ENCODE measurements at places on chromosomes 6 and 20.

GRCh38 chr6:63731930-63732329 is 96.3 kb downstream of the PHF3 start:
- DNase-seq = no peak

GRCh38 chr20:46237227-46237626 is 71.1 kb downstream of the CDH22 start:
- DNase-seq = no peak

GRCh38 chr20:14498772-14499171 is 161.4 kb upstream of the FLRT3 start:
- no peak for DNase-seq

DNA sequence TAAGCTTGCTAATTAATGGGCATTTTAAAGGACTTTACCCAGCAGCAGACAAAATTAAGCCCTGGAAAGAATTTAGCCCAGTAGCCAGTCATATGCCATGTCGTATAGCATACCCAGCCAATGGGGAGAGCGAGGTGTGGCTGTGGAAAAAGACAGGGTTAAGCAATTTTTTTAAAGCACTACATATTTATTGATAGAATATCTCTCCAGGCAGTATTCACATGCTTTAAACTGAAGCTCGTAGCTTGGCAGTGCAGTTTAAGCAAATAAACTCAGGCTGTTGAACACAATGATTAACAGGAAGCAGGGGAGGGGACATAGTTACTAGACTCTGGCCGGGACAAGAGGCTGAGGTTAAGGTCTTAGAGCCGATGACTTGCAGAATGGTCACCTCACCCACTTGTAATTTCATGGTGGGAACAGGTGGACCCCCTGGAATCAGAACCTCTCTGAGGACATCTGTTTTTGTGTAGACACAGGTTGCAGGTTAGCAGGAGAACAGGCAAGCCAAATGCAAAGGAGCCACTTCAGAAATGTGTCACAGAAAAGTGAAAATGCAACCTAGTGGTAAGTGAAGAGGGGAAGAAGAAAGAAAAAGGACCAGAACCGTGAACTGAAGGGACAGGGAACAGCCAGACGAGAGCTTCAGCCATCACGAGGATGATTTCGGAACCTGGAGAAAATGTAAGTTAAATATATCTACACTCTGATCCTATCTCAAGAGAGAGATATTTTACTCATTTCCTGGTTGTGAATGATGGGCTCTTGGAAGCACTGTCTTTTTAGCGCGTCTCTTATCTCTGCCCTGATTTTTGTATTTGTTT is 7.2 kb downstream of the GCNT2 start:
- DNase-seq = peak; percentile 43

DNA sequence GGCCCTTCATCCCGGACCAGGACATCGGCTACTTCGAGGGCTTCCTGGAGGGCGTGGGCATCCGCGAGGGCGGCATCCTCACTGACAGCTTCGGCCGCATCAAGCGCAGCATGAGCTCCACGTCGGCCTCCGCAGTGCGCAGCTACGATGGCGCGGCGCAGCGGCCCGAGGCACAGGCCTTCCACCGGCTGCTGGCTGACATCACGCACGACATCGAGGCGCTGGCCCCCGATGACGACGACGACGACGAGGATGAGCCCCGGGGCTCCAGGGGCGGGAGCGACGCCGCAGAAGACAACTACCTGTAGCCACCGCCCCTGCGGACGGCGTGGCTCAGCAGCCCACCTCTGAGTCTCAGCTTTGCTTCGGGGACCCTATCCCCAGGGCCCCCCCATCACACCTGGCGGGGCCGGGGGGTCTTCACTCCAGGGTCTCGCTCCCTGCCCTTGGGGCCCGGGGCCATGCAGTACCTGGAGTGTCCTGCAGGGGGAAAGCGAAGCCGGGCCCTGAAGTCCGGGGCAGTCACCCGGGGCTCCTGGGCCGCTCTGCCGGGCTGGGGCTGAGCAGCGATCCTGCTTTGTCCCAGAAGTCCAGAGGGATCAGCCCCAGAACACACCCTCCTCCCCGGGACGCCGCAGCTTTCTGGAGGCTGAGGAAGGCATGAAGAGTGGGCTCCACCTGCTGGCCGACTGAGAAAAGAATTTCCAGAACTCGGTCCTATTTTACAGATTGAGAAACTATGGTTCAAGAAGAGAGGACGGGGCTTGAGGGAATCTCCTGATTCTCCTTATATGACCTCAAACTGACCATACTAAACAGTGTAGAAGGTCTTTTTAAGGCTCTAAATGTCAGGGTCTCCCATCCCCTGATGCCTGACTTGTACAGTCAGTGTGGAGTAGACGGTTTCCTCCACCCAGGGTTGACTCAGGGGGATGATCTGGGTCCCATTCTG is 20.8 kb upstream of the HCK start:
- DNase-seq = peak; percentile 95

DNA sequence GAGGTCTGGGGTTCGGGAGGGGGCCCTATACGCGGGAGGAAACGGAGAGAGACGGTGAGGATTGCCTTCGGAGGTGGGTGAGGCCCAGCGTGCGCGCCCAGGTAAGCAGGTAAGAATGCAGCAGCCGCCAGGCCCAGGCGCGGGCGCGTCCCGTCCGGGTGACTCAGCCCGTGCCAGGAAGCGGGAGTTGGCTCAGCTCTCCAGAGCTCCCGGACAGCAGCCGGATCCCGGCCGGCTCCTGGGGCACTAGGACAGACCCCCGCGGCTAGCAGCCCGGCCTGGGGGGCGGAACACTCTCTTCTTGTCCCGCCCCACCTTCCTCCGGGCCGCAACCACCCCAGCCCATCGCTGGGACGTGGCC is 1.5 kb upstream of the MDFI start:
- DNase-seq = no peak

DNA sequence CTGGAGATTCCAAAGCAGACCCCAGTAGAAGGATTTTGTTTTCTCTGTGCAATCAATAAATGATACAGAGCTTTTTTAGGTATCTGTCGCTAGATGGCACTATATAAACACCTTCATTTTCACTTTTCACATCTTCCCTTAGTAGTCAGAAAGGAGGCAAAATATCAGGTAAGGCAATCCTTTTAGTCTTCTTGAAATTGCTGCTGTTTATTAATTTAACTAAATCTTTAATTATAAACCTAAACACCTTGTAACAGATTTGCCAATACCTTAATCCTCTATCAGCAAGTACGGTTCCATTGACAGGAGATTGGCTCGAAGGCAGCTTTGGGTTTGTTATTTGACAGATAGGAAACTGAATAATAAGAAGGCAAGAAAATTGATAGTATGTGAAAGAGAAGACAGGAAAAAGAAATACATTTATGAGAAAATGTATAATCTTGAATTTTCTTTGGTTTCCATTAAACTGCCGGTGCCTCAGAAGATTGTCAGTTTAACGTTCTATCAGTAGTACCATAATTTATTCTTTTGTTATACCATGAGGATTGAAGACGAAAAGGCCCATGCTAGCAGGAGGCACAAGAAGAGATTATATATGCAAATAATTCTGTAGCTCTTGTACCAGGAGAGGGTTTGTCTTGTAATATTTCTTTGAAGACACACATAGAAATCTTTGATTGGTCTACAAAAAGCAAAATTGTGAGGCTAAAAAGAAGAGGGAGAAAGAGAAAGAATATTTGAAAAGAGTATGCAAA is 23.5 kb upstream of the IBTK start:
- no peak for DNase-seq

GRCh38 chr6:113636357-113636824 is 220.8 kb upstream of the MARCKS start:
- no peak for DNase-seq

DNA sequence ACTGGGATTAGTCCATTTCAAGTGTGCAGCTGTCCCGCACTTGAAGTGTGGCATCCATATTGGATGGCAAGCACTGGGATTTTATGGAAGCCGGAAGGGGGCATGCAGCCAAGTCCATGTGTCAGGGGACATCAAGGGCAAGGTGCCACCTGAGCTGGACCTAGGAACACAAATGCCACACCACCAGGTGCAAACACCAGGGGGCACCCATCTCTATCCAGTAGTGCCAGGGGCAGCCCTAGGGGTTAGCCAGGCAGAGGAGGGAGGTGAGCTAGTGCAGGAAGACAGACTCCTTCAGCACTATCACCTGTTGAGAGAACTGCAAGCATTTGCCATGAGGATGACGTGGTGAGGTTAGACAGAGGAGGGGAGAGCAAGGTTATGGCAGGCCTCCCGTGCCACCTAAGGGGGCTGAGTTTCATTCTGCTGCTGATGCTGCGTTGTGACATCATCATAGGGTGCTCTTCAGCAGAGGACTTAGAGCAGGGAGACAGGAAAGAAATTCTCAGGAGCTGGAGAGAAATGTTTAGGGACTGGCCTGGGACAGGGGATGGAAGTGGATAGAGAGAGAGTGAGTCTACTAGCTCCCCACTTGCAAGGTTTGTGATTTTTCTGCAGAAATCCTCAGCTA is 192.6 kb upstream of the SLC24A3 start:
- DNase-seq = no peak

- DNase-seq = no peak
These were observed 851.7 kb upstream of the MAP3K7 start for GRCh38 chr6:91438570-91438969.

DNA sequence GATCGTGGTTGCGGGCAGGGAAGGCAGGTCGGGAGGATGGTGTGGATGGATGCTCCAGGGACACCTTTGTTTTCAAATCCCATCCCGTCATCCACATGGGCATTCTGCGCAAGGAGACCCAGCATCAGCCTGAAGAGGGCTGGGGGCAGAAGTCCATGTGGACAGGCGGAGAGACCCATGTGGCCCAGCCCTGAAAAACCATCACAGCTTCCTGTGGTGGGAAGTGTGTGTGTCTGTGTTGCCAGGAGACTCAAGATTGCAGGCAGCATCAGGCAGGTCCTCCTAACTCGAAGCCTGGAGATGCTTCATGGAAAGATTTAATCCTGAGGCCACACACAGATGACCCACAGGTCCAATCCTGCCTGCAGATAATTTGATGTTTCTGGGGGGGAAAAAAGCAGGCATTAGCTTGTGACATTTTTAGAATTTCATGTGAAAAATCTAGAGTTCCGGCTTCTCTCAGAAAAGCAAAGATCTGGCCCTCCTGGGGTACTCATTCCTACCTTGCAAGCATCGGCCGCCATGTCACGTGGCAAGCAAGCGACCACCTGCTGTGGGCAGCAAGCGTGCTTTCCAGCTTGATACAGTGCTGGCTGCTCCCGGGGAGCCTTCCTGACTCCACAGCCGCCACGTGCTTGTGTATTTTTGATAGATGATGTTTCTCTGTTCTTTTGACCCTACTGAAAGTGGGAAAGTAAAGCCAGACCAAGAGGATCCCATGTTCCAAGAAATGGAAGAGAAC is 25.8 kb downstream of the BCAS4 start:
- DNase-seq = no peak

DNA sequence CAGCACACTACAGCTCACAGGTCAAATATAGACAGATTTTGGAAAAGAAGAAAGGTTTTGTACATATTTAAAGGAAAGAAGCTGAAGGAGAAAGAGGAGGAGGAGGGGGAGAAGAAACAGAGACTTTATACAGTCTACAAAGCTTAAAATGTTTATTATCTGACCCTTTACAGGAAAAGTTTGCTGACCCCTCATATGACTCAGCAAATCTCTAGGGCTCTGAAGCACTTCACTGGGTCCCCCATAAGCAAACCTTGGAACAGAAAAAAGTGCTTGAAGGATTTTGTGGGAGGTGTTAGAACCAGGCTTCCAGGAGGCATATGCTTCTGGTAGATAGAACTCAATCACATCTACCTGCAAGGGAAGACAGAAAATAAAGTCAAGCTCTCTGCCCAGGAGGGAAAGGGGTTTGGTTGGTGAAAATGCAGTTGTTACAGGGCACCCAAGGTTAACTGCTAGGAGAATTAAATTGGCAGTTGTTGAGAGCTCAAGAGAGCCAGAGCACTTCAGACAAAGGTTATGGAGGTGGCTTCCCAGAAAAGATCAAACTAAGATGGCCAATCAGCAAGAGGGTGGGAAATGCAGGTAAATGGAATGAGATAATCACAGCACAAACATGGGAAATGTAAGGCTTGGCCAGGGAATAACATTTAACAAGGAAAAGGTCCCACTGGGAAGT is 207.4 kb upstream of the SGK1 start:
- no peak for DNase-seq

GRCh38 chr6:4225161-4225872 is 89.9 kb upstream of the ECI2 start:
- no peak for DNase-seq

GRCh38 chr6:155067956-155068615 is 73.0 kb downstream of the TIAM2 start:
- no peak for DNase-seq

DNA sequence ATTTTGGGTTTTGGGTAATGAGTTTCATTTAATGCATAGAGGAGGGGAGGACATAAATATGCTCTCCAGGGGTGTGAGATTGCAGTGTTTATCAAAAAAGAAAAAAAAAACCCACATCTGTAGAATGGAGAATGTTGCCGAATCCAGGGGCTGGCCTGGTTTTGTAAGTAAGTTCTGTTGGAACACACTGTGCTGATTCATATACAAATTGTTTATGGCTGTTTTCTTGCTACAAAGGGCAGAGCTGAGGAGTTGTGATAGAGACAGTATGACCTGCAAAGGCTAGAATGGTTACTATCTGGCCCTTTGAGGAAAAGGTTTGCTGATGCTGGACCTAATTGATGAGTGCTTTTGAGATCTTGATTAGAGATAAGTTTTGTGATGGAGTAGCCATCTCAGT is 30.4 kb downstream of the SCAF8 start:
- no peak for DNase-seq

DNA sequence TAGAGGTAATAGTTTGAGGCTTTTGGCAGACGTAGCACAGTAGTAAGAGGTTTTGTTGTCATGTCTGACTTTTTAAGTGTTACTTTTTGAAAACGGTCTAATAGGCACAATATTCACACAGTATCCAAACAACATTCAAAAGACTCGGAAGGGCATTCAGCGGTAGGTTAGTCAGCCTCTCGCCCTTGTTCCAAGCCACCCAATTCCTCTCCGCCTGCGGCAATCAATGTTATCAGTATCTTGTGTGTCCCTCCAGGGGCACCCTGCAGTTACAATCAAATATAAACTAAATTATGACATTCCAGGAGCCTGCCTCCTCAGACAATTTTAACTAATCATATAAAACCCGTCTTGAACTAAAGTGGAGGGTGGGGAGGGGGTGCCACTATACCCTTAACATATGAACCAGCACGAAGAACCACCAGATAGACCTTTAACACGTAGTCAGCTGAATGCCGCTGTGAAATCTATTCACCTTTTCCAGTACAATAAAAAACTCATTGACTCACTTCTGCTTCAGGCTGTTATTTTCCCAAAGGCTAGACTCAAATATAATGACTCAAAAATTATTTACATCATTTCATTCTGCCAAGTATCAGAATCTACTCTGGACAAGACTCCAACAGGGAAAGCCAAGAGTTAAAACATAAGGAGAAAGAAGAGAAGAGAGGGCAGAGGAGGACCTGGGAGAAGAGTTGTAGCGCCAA is 1.6 kb downstream of the TENT5A start:
- DNase-seq = peak; percentile 29
